Stimulated activated CD8-positive, alpha-beta memory T cell treated with anti-CD3 and anti-CD28 coated beads, Interleukin-4, amount 100 ng/mL, for 1 hour (primary cell): ENCODE measurements at places on chromosomes 11 and 22.
A peak's percentile ranks its signal among the peaks of the same experiment; 100 is the strongest.

DNA sequence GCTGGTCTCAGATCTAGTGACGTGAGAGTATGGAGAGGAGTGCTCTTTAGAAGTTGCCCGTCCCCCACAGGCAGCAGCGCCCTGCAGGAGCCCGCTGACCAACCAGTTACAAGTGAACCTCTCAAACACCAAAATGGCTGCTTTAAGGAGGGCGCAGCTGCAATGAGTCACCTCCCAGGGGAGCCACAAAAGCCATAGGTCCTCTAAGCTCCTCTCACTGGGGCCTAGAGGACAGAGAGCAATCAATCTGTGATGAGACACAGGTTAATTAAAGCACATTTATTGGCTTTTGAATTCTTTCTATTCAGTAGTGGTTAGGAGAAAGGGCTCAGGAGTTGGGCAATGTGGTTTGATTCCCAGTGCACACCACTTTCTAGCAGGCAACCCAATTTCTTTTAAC is 15.5 kb upstream of the RAPSN start:
- no peak for DNase-seq

DNA sequence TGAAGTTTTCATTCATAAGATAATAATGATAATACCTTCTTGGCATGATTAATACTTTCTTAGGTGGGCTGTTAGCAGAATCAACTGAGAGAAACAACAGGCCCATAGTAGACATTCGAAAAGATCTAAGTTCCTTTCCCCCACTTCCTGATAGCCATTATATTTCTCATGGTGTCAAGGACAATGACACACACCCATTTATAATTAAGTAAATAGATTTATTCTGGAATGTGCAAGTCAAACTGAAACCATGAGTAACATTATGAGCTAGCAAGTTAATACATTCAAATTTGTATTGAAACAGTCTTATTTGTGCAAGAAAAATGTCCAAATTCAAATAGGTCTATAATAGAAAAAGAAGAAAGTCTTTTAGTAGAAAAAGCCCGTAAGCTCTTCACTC is 301.1 kb downstream of the GUCY1A2 start:
- no peak for DNase-seq

DNA sequence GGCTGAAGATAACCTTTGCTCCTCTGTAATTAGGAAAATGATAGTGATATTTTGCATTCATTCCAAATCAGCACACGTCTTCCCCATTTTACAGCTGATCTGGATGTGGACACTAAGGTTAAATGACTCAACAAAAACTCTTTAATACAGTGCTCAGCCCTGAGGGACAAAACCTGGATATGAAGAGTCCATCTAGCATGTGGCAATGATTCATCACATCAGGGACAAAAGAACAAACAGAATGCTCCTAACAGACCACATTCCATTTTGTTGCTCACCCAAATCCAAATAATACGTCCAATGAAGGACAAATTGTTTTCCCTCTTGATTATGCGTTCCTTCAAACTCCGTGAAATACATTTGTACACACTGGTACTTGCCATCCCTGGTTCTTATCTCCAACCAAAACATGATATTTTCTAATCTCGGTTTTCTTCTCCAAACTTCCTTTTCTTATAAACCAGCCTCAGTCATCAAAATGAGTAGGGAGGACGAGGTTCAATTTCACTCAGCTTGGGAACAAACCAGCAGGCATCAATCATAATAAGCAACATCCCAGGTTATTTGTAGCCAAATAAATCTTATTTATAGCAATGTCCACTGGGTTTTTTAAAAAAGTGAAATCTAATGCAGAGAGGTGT is 53.7 kb upstream of the MTMR2 start:
- no peak for DNase-seq

- DNase-seq: no peak
Measured at GRCh38 chr11:109416601-109417000, 5.4 kb upstream of the C11orf87 start.

GRCh38 chr22:49825944-49826602 is 1.6 kb downstream of the BRD1 start:
- DNase-seq: peak; percentile 36

- DNase-seq: no peak
Measured at GRCh38 chr11:1736447-1736992, 13.9 kb downstream of the IFITM10 start.

- DNase-seq: no peak
Measured at GRCh38 chr11:27489092-27489491, 16.5 kb upstream of the LGR4 start.

GRCh38 chr11:114098927-114099326 is 39.4 kb downstream of the ZBTB16 start:
- no peak for DNase-seq

GRCh38 chr22:44701187-44701790 is 715 bp upstream of the PRR5 start:
- no peak for DNase-seq

DNA sequence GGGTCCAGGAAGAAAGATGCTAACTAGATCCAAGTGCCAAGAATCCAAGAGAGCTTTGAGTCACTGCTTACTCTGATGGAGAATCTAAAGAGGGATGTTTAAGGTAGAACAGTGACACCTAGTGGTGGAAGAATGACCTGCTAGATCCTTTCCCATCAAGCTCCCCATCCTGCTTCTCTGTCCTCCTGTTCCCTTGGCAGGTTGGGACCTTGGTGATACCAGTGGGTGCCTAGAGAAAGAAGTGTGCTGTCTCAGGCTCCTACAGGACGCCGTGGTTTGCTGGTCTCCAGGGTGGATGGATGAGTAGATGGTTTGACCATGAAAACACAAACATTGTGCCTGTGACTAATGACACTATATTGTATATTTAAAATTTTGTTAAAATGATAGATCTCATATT is 383.7 kb downstream of the TMEM135 start:
- DNase-seq: no peak

- no peak for DNase-seq
Measured at GRCh38 chr22:44091021-44091721, 67.1 kb downstream of the PARVB start.

DNA sequence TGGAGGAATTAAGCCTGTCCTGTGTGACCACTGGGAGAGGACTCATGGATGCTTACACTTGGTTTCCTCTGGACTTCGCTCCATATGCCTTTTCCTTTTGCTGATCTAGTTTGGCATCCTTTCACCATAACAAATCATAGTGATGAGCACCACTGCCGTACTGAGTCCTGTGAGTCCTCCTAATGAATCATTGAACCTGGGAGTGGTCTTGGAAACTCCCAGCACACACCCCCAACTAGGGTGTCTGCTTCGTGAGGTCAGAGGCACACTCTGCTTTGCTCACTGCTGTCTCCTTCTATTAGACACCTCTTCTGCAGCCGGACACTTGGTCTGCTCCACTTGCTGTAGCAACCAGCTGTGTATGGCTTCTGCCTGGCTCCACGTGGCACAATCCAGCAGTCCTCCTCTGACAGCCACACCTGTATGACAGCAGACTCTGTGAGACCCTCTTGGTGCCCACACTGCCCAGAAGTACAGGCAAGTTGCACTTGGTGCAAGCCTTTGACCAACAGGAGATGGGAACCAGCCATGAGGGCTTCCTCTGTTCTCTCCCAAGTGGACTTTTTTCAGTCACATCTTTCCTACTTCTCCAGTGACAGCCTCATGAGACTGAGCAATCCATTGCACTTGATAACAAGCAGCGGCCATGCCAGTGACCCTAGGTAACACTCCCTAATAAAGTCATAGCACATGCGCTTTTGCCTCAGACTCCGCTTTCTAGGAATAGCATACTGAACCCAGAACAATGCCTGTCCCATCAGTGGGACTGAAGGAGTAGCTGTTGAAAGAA is 65.0 kb upstream of the HMGXB4 start:
- DNase-seq: no peak

DNA sequence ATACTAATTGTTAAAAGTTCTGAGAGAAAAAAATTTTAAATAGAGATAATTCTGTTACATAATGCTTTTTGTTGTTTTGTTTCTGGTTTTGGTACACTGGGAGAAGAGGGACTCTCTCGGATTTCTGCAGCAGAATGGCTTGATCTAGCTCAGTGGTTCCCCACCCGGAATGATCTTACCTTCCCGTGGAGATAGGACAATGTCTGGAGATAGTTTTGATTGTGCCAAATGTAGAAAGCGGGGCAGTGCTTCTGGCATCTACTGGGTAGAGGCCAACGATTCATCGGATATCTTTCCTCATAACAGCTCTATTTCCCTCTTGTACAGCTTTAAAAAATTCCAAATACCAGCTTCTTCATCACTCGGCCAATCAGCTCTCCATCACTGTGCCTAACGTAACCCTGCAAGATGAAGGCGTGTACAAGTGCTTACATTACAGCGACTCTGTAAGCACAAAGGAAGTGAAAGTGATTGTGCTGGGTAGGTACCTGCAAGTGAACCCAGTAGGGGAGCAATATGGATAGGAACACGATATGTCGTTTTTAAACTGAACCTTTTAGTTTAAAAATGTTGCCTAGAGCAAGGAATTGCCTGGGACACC is 13.2 kb downstream of the CRTAM start:
- no peak for DNase-seq

DNA sequence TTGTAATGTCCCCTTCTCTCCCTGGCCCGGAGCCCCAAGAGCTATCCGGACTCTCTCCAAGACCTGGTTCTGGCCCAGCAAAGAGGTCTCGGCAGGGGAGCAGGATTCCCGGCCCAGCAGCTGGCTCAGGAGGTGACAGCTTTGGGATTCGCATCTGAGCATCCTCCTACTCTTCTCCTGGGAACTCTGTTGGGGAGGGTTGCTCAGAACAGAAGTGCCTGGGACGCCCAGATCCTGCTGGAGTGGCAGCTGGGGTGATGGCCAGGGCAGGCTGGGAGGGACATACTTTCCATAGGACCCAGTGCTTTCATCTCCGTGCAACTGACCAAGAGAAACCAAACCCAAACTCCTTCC is 83.6 kb upstream of the PRODH start:
- DNase-seq: no peak
